CD4-positive, alpha-beta T cell treated with Interleukin-17A for 1 hour (primary cell): ENCODE measurements at places on chromosomes 2 and 18.

DNA sequence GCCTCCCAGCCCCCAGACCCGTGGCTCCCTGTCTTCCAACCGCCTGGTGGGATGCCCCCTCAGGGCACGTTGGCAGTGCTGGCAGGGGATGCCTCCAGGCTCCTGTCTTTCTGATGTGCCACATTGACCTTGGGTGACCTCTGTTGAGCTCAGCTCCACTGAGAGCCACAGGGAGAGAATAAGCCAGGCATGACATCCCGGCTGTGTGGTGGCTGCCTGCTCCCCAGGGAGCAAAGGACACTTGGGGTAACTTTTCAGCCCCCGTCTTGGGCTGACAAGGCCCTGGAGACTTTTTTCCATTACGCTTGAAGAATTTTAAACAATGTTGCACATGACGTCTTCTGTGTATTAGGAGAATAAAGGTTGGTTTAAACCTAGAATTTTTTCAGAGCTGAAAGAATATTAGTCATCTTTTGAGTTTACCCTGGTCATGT is 246.0 kb downstream of the TSN start:
- no peak for DNase-seq

- no peak for DNase-seq
Observed at GRCh38 chr2:34738691-34739090, 1139.6 kb upstream of the FAM98A start.

DNA sequence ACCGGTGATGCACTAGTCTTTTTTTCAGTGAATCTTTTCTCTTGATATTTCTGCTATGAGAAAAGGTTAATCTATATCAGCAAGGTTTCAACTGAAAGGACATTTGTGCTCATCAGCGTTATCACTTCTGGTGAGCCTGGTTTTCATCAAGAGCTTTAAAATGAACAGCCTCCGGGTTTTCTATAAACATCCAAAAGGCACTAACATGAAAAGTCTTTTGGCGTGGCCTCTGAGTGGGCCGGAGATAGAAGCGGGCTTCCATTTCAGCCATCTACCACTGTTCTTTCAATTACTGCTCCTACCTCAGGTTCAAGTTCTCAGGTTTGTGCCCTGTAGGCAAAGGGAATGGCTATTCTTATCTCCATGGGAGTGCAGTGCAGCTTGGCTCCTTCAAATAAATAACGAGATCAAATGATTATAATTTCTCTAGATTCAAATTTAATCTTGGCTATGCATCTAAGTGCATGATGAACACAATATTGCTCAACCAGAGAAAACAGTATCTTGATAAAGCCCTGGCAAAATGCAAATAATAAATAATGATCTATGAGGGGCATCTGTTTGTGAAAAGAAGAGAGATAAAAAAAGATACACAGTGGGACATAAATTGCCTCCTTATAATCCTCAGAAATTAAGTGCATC is 314.8 kb downstream of the CDH2 start:
- no peak for DNase-seq

- DNase-seq, result no peak
Observed at GRCh38 chr2:51866361-51866760, 834.4 kb upstream of the NRXN1 start.

DNA sequence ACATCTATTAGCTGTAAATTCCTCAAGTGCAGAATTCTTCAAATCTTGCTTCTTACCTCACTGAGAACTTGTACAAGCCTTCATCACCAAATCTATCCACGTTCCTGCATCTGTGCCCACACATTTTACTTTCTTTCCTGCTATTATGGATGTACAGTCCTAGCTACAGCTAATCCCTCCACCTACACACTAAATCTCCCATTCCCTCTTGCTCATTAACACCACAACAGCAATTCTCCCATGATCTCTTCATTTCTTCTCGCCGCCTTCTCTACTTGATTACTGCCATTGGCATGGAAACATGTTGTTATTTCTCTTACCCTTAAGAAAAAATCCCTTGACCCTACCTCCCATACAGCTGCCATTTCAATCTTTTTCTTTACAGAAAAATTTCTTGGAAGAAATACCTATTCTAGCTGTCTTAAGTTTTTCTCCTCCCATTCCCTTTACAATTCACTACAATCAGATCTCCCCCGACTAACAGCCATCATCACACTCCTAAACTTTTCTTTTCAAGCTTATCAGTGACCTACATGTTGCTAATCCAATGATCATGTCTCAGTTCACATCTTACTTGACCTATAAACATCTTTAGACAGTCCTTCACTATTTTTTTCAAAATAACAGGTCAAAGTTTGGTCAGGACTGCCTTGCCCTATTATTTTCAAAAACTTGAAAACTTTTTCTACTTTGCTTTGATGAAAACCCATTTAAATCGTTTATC is 41.0 kb downstream of the ROCK2 start:
- no peak for DNase-seq
